ENCODE measurements at places on chromosomes 2 and 18. TPM values are rescaled to one million over a fixed set of nuclear protein-coding genes. Genes with fewer than 3 reads are reported as not detected.

Gene CHRND
- total RNA-seq, result not detected

Gene REG1B
- total RNA-seq, result not detected

Gene EDAR
- total RNA-seq, result not detected

Gene FHOD3
- total RNA-seq, result not detected

Gene GREB1
- total RNA-seq, result 0.69 TPM

Gene CKAP2L
- 1.2 TPM for total RNA-seq

DNA sequence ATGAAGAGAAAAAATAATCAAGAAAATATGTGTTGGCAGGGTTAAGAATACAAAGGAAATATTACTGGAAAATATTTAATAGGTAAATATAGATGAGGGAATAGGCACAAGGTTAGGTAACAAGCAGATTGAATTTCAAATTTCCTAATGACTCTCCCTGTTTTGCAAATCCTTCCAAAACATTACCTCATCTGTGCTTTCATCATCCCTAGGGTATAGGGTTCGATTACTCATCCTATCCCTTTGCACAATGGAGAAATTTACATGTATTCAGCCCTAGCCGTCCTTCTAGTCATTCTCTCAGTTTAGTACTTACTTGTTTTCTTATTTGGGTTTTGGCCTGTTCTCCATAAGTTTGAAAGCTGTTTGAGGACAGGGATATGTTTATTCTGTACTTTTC is 864.6 kb upstream of the FSHR start:
- no peaks in the 10 kb centered on the region for H3K36me3 ChIP-seq
- no peaks in the 10 kb centered on the region for H3K27me3 ChIP-seq
- no peak overlapping the region for H3K4me3 ChIP-seq
- no peak for DNase-seq
- H3K27ac ChIP-seq, result no peak overlapping the region

DNA sequence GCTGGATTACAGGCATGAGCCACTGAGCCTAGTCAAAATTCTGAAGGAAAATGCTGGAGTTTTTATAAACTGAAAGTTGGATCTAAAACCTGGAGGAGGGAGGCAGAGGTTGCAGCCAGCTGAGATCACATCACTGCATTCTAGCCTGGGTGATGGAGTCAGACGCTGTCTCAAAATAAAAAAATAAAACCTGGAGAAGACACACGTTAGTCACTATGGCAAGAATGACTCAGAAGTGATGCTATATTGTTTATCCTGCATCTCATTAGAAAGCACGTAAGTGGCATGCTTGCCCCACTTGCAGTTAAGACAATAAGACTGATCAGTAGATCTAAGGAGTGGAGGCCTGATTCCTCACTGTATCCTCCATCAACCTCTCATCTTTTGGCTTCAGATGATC is 106.6 kb upstream of the STON1 start:
- H3K4me1 ChIP-seq, result peaks cover 7% of the 10 kb centered on the region
- H3K27me3 ChIP-seq, result peaks cover 6% of the 10 kb centered on the region
- H3K4me3 ChIP-seq, result no peak overlapping the region
- no peaks in the 10 kb centered on the region for H3K36me3 ChIP-seq

DNA sequence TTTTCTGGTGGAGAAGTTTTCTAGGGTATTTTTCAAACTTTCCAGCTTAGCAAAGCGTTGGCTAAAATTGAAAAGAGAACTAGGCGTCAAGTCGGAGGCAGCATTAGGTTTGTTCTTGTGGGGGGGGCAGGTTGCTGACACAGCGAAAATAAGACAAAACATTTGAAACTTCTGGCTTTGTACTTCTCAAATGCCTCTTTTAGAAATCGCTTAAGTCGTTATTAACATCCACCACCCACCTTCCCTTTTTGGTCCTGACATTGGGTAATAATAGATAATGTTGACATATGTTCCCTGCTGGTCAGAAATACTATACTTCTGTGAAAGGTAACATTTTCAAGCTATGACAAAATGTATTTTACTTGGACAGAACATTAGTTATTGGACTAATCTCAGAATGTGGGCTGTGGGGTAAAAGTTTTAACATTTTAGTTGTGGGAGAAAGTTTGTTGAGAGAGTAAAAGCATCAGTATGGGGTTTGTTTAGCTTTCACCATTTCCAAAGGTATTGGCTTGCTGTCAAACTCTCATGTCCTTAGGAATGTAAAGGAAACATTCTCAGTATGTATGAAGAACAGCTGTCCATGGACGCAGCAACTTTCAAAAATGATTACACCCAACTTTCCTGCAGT is 88.1 kb upstream of the ZEB2 start:
- H3K36me3 ChIP-seq, result no peaks in the 10 kb centered on the region
- no peaks in the 10 kb centered on the region for H3K27me3 ChIP-seq
- peak overlapping the region; percentile 42 for H3K4me3 ChIP-seq
- H3K27ac ChIP-seq, result peak overlapping the region; percentile 65
- no peak for DNase-seq

GRCh38 chr2:53509831-53510388 is 257.7 kb upstream of the CHAC2 start:
- H3K27ac ChIP-seq, result no peak overlapping the region
- no peak for DNase-seq
- H3K36me3 ChIP-seq, result no peaks in the 10 kb centered on the region
- H3K27me3 ChIP-seq, result no peaks in the 10 kb centered on the region

- no peaks in the 10 kb centered on the region for H3K36me3 ChIP-seq
- DNase-seq, result no peak
- no peaks in the 10 kb centered on the region for H3K4me1 ChIP-seq
- H3K27me3 ChIP-seq, result peaks cover 2% of the 10 kb centered on the region
Observed at GRCh38 chr2:240296476-240297255, 138.8 kb upstream of the GPC1 start.

- peak overlapping the region; percentile 85 for H3K4me3 ChIP-seq
- no peaks in the 10 kb centered on the region for H3K36me3 ChIP-seq
- H3K4me1 ChIP-seq, result peaks cover 24% of the 10 kb centered on the region
- no peak overlapping the region for H3K27ac ChIP-seq
- DNase-seq, result no peak
Observed at GRCh38 chr18:57801761-57802212, 1.3 kb downstream of the ATP8B1 start.

GRCh38 chr2:229610333-229610732 is 104.0 kb downstream of the DNER start:
- no peak for DNase-seq
- no peaks in the 10 kb centered on the region for H3K4me1 ChIP-seq
- H3K36me3 ChIP-seq, result no peaks in the 10 kb centered on the region

- H3K27ac ChIP-seq, result no peak overlapping the region
- H3K4me1 ChIP-seq, result no peaks in the 10 kb centered on the region
- H3K27me3 ChIP-seq, result no peaks in the 10 kb centered on the region
- no peak overlapping the region for H3K4me3 ChIP-seq
- H3K36me3 ChIP-seq, result peaks cover 24% of the 10 kb centered on the region
- no peak for DNase-seq
Observed at GRCh38 chr2:240507778-240508251, 50.0 kb downstream of the ANKMY1 start.

DNA sequence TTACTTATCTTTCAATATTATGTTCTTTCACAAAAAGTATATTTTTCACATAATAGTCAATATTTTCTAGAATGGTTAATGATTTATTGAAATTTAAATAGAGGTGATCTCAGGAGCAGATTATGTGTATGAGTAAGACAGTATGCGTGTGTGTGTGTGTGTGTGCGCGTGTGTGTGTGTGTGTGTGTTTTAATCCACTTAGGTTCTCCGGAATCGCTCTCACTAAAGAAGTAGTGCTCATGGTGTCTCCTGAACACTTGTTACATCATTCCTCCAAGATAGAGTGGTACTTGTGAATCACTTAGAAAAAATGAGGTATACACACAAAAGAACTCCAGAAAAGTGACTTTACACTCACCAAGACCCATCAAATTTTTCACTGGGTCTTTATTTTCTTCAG is 91.0 kb upstream of the KCNH7 start:
- no peaks in the 10 kb centered on the region for H3K36me3 ChIP-seq
- no peak overlapping the region for H3K27ac ChIP-seq
- H3K27me3 ChIP-seq, result no peaks in the 10 kb centered on the region
- H3K4me3 ChIP-seq, result no peak overlapping the region

DNA sequence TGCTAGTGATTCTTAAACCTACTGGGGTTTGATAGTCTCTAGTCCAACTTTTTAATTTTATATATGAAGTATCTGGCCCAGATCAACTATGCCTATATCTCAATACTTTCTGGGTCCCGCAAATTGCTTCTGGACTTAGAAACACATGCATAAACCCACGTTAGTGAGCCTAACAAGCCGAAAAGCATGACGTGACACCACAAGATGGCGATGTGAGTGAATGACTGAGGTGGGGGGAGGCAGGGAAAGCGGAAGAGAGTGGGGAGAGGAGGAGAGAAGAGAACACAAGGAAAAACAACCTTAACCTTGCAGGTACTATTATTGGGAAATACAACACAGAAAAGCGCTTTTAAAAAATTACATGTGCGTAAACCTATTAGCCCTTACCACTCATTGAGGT is 13.8 kb downstream of the PDIA6 start:
- no peak overlapping the region for H3K4me3 ChIP-seq
- no peak for DNase-seq

- H3K27ac ChIP-seq, result no peak overlapping the region
- no peak overlapping the region for H3K4me3 ChIP-seq
- no peaks in the 10 kb centered on the region for H3K36me3 ChIP-seq
- H3K27me3 ChIP-seq, result no peaks in the 10 kb centered on the region
- DNase-seq, result no peak
- H3K4me1 ChIP-seq, result no peaks in the 10 kb centered on the region
Observed at GRCh38 chr2:150095361-150096095, 391.9 kb downstream of the RND3 start.

DNA sequence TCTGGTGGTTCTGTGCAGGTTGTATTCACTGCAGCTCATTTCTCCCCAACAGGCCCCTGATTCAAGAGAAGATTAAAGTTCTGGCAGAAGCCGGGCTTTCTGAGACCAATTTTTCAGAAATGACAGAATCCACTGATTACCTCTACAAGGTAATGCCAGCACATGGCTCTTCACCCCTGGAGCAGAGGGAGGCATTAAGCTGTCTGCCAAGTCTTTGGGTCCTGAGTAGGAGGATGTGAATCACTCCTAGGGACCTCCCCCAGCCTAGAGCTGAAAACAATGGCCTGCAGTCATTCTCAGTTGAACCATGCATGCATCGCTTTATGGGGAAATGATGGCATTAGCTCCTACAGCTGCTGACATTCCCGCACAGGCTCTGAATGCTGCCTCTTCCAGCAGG is 20.5 kb upstream of the RPL37A start:
- peaks cover 14% of the 10 kb centered on the region for H3K4me1 ChIP-seq
- H3K4me3 ChIP-seq, result no peak overlapping the region
- no peaks in the 10 kb centered on the region for H3K27me3 ChIP-seq
- H3K36me3 ChIP-seq, result peaks cover 67% of the 10 kb centered on the region

DNA sequence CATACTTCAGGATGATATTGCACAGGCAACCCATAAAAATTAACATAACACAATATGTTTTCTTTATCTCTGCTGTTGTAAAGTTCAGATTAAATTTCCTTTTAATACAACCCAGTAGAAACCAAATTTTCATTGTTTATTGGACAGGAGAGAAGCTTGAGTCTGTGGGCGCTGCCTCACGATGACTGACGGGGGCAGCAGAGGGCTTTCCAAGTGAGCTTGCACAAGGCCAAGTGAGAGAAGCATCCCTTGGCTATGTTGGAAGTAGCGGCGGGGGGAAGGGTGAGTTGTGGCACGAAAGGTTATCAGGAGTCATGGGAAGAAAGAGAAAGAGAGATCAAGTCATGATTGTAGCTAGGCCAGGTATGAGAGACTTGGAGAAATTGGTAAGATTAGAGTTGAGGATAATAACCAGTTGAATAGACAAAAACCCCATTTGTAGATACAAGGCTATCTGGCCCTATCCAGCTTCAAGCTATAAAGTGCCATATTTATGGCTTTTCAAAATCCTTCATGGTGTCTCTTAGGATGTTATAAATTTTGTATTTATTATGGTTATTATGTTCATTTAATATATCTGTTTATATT is 413.7 kb upstream of the FAM98A start:
- no peaks in the 10 kb centered on the region for H3K36me3 ChIP-seq
- no peaks in the 10 kb centered on the region for H3K27me3 ChIP-seq

GRCh38 chr18:39296293-39296888 is 1730.8 kb upstream of the CELF4 start:
- H3K4me1 ChIP-seq, result no peaks in the 10 kb centered on the region
- no peaks in the 10 kb centered on the region for H3K27me3 ChIP-seq
- H3K4me3 ChIP-seq, result no peak overlapping the region
- no peaks in the 10 kb centered on the region for H3K36me3 ChIP-seq
- H3K27ac ChIP-seq, result no peak overlapping the region

DNA sequence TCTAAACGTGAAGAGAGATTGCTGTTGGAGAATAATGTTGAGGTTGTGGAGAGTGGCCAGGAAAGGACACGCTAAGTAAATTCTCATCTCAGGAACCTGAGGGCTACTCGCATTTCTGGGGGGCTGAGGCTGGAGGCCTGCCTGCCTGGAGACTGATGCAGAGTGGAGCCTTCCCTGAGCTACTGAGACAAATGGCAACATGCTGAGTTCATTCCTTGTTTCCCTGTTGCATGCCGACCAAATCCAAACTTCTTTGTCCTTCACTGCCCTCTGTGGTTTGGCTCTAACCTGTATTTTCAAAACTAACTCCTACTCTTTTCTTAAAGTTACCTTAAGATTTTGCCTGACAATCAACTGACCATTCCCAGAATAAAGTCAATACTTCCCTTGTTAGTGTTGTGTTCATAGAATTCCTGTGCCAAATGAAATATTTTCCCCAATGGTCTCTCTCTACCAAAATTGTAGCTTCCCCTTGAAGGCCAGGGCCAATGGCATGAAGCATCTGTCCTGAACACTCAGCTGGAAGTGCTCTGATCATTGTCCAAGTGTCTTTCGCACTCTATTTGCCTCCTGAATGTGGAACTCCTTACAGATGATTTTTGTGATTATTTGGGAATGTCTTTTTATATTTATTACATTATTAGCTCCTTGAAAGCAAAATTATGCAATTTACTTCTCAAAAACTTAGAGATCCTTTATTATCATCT is 1085.6 kb downstream of the SOCS6 start:
- H3K27me3 ChIP-seq, result no peaks in the 10 kb centered on the region

DNA sequence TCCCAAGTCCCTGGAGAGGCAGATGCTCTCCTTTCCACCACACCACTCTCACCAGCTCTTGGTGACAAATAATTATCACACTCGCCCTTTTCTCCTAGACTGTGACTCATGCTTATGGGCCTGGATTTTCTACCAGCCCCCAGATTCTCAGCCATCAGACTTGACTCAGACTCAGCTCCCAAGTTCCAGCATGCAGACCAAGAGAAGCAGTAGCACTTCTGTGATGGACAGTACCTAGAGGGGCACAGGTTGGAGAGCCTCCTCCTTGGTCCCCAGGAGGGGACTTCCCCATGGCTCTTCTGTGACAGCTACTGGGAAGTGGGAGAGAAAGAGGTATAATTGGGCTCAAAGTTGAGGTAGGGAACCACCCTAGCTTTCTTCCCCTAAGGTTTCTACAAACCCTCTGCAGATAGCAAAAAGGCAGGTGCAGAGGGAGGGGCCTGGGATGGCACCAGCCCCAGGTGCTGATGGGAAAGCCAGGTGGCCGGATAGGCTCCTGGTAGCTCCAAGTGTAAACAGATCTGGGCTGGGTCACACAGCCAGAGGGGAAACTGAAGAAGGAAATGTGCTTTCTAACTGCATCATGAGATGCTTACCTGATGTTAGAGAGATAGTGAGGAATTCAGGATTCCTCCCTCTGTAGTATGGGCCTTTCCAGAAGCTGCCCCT is 4.1 kb downstream of the TCF23 start:
- H3K4me1 ChIP-seq, result no peaks in the 10 kb centered on the region
- no peak overlapping the region for H3K4me3 ChIP-seq
- peaks cover 18% of the 10 kb centered on the region for H3K27me3 ChIP-seq
- H3K27ac ChIP-seq, result no peak overlapping the region
- H3K36me3 ChIP-seq, result no peaks in the 10 kb centered on the region
- no peak for DNase-seq

GRCh38 chr18:59624369-59624765 is 72.9 kb downstream of the CCBE1 start:
- DNase-seq, result no peak
- no peak overlapping the region for H3K27ac ChIP-seq
- H3K4me3 ChIP-seq, result no peak overlapping the region
- no peaks in the 10 kb centered on the region for H3K4me1 ChIP-seq
- H3K36me3 ChIP-seq, result no peaks in the 10 kb centered on the region
- H3K27me3 ChIP-seq, result peaks cover 4% of the 10 kb centered on the region

All from activated B cell treated with CpG ODN at 0.5 μM for 24 hours (primary cell).